Karpas-422 (cell line): ENCODE measurements at places on chromosomes 6 and 20. TPM values are rescaled to one million over a fixed set of nuclear protein-coding genes. Genes with fewer than 3 reads are reported as not detected.

Gene EPHA7
- total RNA-seq, result not detected in 2 replicates

DNA sequence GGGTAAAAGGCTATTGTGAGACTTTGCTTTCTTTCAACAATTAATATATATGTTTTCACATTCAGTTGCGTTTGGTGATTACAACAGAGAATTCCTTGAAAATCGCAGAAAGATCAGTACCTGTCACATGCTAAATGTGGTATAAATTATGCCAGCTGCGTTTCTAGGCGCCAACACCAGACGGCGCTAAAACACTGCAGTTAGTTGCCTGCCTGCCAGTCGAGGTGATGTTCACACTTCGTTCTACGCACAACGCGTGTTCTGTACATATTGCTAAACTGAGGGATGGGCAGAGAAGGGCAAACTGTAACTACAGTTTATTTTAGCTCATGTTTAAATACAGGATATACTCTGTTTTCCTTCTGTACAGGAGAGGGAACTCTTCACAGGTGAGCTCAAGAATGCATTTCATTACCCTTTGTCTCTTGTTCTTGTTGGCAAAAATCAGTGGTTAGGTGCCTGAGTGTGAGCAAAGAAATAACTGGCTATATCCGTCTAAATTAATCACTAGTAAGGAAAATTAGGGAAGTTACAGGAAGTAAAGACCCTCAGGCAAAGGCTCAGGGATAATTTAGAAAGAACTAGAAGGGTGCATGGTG, 100.1 kb upstream of the RGS17 start:
- peak; percentile 69 for DNase-seq
- no peak overlapping the region for H3K4me3 ChIP-seq

- H3K27me3 ChIP-seq, result no peaks in the 10 kb centered on the region
- H3K4me1 ChIP-seq, result peaks cover 36% of the 10 kb centered on the region
- H3K36me3 ChIP-seq, result no peaks in the 10 kb centered on the region
- H3K4me3 ChIP-seq, result no peak overlapping the region
- DNase-seq, result no peak
These were observed 25.6 kb downstream of the CDH22 start for GRCh38 chr20:46282669-46283068.

Gene ZSWIM1
- total RNA-seq, result 10.8 and 19.0 TPM in 2 replicates

DNA sequence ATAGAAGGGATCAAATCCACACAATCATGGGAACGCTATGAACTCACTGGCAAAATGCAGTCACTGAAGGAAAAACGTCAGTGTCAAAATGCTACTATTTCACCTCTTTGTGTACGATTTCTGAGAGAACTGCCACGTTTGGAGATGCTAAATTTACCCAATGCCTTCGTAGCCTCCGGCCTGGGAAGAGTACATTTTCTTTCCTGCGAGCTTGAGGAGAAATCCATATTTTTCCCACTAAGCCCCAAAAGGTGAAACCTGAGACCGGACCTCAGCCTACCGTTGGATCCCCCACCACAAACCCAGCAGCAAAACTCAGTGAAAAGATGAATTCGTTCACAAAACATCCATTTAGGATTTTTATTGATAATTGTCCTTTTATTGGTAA, 131.7 kb downstream of the GPX5 start:
- H3K36me3 ChIP-seq, result no peaks in the 10 kb centered on the region
- peak overlapping the region; percentile 67; the same call in 1 of the 2 replicates for H3K4me3 ChIP-seq
- no peak overlapping the region for H3K27ac ChIP-seq
- DNase-seq, result no peak
- peaks cover 20% of the 10 kb centered on the region for H3K4me1 ChIP-seq

DNA sequence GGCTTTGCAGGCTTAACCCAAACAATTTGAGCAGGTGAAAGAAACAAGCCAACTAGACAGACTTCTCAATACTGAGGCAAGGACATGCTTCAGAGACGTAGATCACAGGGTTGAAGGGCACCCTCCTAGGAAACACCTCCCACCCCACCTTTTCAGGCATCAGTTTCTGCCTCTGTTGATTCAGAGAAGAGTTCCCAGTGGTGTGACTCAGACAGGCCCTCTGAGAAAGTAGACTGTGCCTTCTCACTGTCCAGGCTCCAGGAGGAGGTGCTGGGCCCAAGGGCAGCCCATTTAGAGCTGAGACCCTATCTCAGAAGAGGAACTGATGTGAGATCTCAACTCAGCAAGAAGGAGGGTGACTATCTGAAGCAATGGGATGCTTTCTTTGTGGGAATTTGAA, 108.1 kb downstream of the FAM50B start:
- no peaks in the 10 kb centered on the region for H3K36me3 ChIP-seq
- no peak overlapping the region for H3K4me3 ChIP-seq
- H3K27ac ChIP-seq, result no peak overlapping the region
- no peaks in the 10 kb centered on the region for H3K4me1 ChIP-seq

- peak; percentile 16 for DNase-seq
- H3K4me1 ChIP-seq, result no peaks in the 10 kb centered on the region
These were observed 14.9 kb upstream of the FAM210B start for GRCh38 chr20:56343861-56344381.

GRCh38 chr20:56111961-56112730, 106.8 kb upstream of the CBLN4 start:
- no peak overlapping the region for H3K27ac ChIP-seq
- DNase-seq, result no peak
- no peaks in the 10 kb centered on the region for H3K27me3 ChIP-seq

DNA sequence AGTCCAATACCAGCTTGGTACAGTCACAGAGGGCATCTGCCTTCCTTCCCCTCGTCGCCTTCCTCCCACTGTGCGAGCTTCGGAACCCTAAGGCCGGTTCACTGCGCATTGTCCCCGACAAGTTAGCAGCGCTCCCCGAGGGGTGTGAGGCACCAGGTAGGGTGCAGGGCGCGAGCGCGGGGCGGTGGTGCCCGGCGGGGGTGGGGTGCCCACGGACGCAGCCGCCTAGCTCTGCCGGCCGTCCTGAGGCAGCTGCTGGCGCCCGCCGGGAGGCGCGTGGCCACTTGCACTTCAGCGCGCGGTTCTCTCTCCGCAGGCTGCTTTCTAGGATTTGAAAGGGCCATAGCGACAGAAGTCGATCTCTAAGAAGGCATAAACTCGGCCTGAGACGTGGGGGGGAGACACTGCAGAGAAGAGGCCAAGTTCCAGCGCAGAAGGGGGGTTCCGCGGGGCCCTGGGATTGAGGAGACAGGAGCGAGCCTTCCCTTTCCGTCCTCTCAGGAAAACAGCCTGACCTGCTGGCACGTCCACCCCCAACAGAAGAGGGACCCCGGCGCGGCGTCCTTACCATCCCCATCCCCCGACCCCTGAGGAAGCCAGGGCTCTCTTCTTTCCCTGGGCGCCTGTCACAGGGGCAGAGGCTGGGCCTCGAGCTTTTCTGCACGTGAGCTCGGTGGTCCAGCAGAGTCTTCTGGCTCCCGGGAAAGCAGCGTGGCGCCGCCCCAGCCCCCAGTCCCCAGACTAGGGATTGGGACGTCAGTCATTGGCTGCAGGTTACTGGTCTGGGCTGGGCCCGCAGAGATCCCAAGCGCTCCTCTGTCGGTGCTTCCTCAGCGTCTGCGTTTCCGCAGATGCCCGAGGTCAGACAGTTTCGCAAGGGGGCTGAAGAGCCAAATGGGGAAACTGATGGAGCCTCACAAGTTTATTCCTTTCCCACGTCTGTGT, 15.6 kb upstream of the PRDM13 start:
- H3K27ac ChIP-seq, result no peak overlapping the region
- no peaks in the 10 kb centered on the region for H3K36me3 ChIP-seq
- H3K4me3 ChIP-seq, result no peak overlapping the region

DNA sequence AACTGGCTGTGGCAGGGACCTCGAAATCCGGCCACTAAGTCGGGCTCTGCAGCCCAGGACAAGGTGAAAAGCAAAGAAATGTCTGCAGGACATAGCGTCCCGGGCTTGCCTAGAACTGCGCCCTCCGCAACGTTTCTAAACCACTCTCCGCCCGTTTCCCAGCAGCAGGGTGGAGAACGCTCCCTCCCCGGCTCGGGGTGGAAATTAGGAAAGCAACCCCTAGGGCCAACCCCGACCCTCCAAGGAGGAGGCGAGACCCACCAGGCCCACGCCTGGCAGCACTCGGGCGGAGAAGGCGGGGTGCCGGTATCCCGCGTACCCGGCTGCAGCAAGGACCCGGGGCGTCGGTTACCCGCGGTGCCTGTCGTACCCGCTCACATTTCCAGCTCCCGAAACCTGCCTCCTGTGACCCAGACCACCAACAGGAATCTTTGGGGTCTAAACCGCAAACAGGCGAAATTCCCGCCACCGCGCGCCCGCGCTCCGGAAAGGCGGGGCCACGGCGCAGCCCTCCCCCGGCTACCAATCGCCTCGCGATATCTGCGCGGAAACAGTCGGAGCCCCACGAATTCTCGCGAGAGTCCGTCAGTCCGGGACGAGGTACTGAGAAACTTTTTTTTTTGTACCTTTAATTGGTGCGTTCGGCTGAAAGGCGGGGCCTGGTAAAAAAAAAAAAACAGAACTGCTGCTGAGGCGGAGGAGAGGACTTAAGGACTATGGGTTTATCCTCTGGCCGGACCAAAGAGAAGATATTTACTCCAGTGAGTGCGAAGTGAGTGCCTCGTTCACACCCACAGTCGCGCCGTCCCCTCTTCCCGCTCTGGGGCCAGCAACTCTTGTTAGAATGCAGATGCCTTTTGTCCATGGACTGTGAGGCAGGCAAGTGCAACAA, at the start of gene MMS22L:
MMS22L (minus strand) TSS at position 491 of the 892 bp plus-strand sequence. CDS start 739 bp downstream, outside the sequence.
- H3K36me3 ChIP-seq, result peaks cover 20% of the 10 kb centered on the region; the same call in 1 of the 2 replicates
- H3K27ac ChIP-seq, result peak within 1 kb of the TSS; percentile 34; the same call in 1 of the 2 replicates
- H3K4me3 ChIP-seq, result peak within 1 kb of the TSS; percentile 92

GRCh38 chr6:111823831-111824607, 49.2 kb downstream of the FYN start:
- no peak overlapping the region for H3K4me3 ChIP-seq
- peaks cover 66% of the 10 kb centered on the region for H3K4me1 ChIP-seq
- H3K36me3 ChIP-seq, result peaks cover 10% of the 10 kb centered on the region; the same call in 1 of the 2 replicates

Gene CALHM5
- total RNA-seq, result not detected in 2 replicates

DNA sequence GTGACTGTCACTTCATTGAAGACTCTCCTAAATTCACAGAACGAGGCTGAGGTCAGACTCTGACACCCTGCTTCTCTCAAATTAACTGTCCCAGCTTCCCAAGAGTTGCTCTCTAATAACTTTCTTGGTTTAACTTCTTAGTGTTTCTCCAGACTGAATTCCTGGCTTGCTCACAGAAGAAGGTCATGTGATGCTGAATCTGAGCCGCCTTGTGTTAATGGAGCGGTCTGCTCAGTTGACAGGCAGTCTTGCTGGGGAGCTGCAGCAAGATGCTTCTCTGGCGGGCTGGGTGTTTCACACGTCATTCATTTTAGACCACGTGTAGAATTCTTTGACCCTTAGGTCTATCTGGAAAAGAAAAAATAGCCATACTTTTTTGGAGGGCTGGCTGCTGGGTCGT, 107.3 kb downstream of the FOXO3 start:
- no peaks in the 10 kb centered on the region for H3K36me3 ChIP-seq
- H3K27ac ChIP-seq, result no peak overlapping the region
- H3K4me3 ChIP-seq, result no peak overlapping the region
- DNase-seq, result peak; percentile 27
- H3K27me3 ChIP-seq, result no peaks in the 10 kb centered on the region
- H3K4me1 ChIP-seq, result no peaks in the 10 kb centered on the region

DNA sequence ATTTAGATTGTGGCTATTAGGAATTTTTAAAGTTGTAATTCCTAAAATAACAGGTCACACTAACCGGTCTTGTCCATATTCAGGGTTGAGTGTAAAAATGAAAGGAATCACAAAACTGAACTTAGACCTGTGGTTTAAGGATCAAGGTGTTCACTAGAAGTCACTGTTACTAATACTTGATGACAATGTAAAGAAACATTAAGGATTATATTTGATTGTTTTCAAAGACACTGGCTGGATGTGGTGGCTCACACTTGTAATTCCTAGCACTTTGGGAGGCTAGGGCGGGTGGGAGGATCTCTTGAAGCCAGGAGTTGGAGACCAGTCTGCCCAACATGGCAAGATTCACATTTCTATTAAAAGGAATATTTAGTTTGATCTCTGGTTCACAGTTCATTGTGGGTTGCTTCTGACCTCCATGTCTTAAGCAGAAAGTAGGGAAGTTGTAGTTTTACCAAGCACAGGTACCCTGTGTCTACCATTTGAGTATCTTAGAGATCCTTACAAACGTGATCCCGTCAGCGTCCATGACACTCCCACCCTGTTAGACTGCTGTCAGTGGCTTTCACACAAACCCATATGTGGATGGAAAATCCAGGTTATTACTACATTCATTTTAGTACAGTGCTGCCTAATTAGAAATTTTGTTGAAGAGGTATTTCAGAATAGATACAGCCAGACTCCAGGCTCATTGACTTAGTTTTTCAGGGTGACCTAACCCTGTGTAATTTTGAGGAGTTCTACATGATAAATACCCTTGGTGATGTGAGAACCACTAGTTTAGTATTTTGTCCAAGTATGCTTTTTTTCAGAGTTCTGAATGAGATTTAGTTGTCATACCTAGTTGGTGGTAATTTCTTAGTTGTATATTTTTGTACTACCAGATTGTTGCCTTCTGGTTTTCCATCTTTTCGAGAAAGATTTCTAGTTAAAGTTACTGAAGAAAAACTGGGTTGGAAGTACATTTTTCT, 10.2 kb downstream of the SRSF3 start:
- no peak for DNase-seq
- H3K27me3 ChIP-seq, result no peaks in the 10 kb centered on the region
- H3K4me3 ChIP-seq, result no peak overlapping the region
- peaks cover 74% of the 10 kb centered on the region for H3K36me3 ChIP-seq
- H3K4me1 ChIP-seq, result no peaks in the 10 kb centered on the region; the same call in 1 of the 2 replicates

Gene CALHM4
- not detected in 2 replicates for total RNA-seq

Gene DCBLD1
- not detected in 2 replicates for total RNA-seq

DNA sequence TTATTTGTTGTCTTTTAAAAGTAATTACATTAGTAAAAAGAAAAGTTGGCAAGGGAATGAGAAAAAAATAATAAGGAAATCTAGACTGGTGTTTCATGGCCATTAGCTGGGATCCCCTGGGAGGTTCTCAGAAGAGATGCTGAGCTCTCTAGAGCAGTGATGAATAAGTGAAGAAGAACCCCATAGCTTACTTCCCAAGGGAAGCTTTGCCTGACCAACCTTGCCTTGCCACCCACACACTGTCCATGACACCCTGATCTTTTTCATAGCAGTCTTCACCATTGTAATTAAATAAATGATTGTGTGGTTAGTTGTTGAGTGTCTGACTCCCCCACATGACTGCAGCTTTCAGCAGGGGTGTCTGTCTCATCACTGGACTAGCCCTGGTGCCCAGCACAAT, 5.9 kb downstream of the C6orf163 start:
- H3K27ac ChIP-seq, result no peak overlapping the region
- H3K27me3 ChIP-seq, result no peaks in the 10 kb centered on the region
- H3K4me1 ChIP-seq, result peaks cover 15% of the 10 kb centered on the region
- peaks cover 3% of the 10 kb centered on the region; the same call in 1 of the 2 replicates for H3K36me3 ChIP-seq
- H3K4me3 ChIP-seq, result no peak overlapping the region

- no peaks in the 10 kb centered on the region for H3K27me3 ChIP-seq
- no peak overlapping the region for H3K4me3 ChIP-seq
- no peak overlapping the region for H3K27ac ChIP-seq
- no peaks in the 10 kb centered on the region for H3K36me3 ChIP-seq
- no peak for DNase-seq
These were observed 334.1 kb downstream of the COL12A1 start for GRCh38 chr6:74871757-74872156.
